ENCODE measurements at places on chromosomes 13 and 19.

GRCh38 chr19:49084206-49085019 lies 838 bp upstream of the SNRNP70 start:
- no peak for DNase-seq

GRCh38 chr19:31519908-31520307 lies 170.7 kb upstream of the TSHZ3 start:
- DNase-seq = no peak

DNA sequence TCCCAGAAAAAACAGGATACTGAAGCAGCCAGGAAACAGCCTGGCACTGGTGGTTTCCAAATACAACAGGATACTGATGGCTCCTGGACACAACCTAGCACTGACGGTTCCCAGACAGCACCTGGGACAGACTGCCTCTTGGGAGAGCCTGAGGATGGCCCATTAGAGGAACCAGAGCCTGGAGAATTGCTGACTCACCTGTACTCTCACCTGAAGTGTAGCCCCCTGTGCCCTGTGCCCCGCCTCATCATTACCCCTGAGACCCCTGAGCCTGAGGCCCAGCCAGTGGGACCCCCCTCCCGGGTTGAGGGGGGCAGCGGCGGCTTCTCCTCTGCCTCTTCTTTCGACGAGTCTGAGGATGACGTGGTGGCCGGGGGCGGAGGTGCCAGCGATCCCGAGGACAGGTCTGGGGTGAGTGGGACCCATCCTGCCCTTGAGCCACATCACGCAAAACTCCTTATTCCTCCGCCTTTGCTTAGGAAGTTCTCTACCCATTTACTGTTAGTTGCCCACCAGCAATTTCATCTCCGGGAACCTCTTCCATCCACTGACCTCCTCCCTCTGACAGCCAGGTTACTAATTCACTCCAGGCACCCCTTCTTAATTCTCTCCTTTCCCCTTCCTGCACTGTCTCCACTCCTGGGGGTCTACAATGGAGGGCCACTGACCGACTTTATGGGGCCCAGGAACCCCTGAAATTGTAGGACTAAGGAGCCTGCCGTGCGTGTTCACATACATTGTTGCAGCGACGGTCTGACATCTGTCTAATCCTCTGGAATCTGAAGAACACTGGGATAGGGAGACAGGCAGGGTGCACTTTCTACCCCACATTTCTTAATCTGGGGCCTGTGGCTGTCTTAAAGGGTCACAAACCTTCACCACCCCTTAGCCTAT lies 1.2 kb downstream of the ITPKC start:
- no peak for DNase-seq

GRCh38 chr13:51444922-51445321 lies 7.9 kb downstream of the INTS6 start:
- no peak for DNase-seq

GRCh38 chr13:86581706-86582105 lies 782.5 kb upstream of the SLITRK6 start:
- no peak for DNase-seq
